ENCODE measurements at places on chromosomes 12 and 14.

GRCh38 chr12:130916241-130916911 lies 37.3 kb upstream of the ADGRD1 start:
- DNase-seq: peak; percentile 78

GRCh38 chr14:58535044-58535443 lies 102.7 kb upstream of the DACT1 start:
- no peak for DNase-seq

DNA sequence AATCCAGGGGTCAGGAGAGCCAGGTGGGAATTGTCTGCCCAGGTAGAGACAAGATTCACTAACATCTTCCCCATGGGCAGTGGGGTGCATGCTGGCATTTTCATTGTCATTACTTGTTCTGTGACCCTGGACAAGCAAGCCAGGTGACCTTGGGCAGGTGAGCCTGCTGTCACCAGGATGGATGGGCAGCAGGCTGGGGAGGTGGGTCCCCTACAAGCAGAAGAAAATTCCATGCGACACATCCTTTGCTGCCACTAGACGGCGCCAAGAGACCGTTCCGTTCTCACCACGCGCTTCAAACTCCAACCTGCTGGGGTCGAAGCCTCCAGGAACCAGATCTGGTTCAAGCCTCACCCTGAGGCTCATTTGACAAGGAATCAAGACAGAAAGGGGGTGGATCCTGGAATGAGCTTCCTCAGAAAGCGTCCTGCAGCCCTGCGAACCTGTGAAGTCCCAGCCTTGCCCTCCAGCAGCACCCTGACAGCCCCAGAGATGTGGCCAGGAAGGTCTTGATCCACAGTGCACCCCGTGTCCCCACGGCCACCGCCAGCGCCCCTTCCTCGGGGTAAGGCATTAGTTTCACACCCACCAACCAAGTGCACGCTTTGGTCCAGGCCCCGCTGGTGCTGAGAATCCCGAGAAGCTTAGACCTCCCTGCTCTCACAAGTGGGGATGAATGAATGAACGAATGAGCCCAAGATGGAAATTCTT lies 3.2 kb upstream of the DYNC1H1 start:
- peak; percentile 84 for DNase-seq

- no peak for DNase-seq
Measured at GRCh38 chr14:74491956-74492775, 939 bp downstream of the NPC2 start.

- no peak for DNase-seq
Measured at GRCh38 chr12:68290126-68290525, 36.7 kb upstream of the IL22 start.
